ENCODE measurements at places on chromosomes 2 and 18.

- no peak for DNase-seq
These were observed 17.2 kb upstream of the ASXL3 start for GRCh38 chr18:33560686-33561370.

GRCh38 chr2:128834207-128834879, 515.7 kb upstream of the HS6ST1 start:
- DNase-seq, result no peak

- no peak for DNase-seq
These were observed 160.3 kb downstream of the L3MBTL4 start for GRCh38 chr18:6254456-6254855.

GRCh38 chr2:134261398-134262131, 7.7 kb downstream of the MGAT5 start:
- DNase-seq, result no peak

DNA sequence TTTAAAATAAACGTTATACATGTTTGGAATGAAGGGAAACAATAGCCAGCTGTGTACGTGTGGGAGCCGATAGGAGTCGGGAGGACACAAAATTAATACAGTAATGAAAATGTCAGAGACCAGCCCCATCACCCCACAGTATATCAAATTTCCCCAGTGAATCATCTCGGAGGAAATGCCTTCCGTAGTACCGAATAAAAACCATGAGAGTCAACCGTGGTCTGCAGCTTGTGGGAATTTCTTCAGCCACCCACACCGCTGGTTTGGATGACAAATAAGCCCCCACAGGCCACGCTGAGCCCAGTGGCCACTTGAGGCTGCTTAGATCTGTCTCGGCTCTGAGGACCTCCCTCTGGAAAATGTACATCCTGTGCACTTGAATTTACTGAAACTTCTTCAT, 133.7 kb downstream of the COL6A3 start:
- DNase-seq, result no peak

DNA sequence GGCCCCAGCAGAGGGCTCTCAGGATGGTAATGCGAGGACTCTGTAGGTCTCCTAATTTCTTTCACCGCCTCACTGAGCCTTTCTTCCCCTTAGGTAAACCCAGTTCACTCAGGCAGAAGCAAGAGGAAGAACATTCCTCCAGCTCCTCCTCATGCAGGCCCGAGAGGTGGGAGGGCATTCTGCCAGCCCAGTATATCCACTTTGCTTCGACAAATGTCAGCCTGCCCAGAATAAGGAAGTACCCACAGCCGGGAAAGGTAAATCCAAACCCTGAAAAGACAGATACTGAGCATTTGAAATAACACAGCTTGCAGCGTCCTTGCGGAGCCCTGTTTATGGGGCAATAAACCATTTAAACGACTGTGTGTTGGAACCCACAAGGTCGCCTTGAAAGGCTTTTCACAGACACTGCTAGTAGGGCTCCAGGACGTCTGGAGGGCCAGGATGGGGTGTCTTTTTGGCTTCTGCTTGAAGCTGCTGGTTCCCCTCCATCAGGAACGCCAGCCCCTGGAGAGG, 63.0 kb upstream of the STPG4 start:
- peak; percentile 27 for DNase-seq

DNA sequence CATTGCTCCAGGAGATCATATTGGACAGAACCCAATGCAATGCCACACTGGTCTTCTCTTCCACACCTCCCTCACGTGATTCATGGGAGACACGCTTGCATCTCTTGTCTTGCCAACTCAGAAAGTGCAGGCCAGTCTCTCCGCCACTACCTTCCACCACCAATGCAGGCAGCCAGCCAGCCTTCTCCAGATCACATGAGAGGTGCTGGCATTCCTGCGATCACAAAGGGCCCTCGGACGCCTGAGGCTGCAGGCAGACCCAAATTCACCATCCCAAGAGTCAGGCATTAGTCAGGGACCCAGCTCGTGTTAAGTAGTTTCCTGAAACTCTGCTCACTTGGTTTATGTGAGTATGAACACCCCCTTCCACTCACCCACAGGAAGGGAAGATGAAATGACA, 437.0 kb upstream of the ETAA1 start:
- DNase-seq, result no peak

DNA sequence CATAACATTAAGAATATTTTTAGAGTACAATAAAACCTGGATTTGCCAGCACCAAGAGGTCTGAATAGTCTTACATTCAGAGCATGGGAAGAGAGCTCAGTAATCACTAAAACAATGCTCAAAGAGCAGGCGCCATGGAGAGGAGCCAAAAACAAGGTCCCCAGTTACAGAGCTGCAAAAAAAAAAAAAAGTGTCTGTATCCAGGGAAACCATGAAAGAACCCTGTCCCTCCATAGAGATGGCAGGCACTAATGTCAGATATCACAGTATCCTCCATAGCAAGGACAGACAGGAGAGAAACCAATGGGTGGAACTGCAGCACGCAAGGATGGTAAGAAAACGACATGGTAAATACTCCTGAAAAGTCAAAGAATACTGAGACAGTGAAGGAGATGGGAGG, 19.5 kb downstream of the FBXO15 start:
- no peak for DNase-seq

- no peak for DNase-seq
These were observed 386.7 kb upstream of the ATP5MC3 start for GRCh38 chr2:175568109-175568730.

DNA sequence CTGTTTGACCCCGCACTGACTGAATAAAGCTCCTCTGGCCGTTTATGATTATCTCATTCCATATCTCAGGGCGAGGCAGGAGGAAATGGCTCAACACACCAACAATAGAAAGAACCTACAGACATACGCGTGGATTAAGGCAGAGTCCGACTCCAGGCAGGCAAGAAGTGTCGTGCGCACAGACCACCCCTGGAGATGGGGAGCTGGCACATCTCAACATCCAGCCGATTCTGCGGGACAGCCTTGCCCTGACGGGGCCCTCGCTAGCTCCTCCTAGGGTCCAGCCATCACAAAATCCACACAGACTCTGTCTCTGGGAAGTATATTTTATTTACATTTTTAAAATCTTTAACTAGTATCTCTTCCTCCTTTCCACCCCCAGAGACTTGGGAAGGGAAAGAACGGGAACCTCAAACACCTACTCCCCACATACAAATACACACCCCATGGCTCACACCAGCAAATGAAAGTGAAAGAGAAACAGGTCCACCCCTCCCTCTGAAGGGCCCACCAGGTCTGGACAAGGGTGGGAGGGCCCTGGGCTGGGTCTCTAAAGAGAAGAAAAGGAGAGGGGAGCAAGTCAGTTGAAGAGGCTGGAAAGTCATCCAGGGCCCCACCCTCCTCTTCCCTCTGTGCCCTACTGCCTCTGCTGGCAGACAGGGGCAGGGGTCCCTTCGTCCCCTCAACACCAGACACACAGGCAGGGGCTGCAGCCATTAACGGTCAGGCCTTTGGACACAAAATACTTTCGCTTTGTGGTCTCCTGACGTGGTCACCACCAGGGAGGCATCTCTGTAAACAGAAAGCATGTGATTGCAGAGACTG, 3.2 kb downstream of the GPBAR1 start:
- DNase-seq, result no peak

GRCh38 chr2:127799926-127800325, 11.0 kb downstream of the WDR33 start:
- DNase-seq, result no peak

DNA sequence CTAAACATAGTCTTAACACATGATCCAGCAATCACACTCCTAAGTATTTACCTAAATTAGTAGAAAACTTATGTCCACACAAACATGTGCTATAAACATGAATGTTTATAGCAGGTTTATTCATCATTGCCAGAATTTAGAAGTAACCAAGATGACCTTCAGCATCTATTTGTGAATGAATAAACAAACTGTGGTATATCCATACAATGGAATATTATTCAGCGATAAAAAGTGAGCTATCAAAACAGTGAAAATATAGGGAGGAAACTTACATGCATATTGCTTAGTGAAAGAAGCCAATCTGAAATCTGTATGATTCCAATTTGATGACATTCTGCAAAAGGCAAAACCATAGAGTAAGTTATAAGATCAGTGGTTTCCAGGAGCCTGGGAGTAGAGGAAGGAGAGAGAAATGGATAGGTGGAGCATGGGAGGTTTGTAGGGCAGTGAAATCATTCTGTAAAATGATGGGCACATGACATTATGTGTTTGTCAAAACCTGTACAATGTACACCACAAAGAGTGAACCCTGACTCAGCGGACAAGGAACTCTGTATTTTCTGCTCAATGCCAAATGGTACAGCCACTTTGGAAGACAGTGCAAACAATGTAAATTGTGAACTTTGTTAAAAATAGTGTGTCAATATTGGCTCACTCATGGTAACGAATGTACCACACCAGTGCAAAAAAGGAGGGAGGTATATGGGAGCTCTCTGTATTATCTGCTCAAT, 61.9 kb upstream of the IGFBP2 start:
- no peak for DNase-seq

DNA sequence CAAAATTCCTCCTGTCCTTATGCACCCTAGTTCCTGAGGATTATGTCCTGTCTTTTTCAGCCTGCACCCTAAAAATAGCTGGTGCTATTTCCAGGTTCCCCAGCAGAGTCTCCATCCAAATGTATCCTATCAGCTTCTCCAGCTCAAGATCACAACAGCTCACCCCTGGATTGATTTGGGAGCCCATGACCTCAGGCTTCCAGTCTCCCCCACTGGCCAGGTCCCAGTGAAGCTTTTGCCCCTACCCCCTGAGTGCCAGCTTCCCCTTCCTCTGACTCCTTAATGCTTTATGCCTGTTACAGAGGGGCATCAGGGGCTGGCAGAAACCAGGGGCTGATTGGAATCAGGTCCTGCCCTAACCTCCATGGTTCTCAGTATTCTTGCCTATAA, 76.9 kb upstream of the DAPL1 start:
- no peak for DNase-seq

GRCh38 chr2:180905461-180905860, 74.9 kb upstream of the UBE2E3 start:
- no peak for DNase-seq

DNA sequence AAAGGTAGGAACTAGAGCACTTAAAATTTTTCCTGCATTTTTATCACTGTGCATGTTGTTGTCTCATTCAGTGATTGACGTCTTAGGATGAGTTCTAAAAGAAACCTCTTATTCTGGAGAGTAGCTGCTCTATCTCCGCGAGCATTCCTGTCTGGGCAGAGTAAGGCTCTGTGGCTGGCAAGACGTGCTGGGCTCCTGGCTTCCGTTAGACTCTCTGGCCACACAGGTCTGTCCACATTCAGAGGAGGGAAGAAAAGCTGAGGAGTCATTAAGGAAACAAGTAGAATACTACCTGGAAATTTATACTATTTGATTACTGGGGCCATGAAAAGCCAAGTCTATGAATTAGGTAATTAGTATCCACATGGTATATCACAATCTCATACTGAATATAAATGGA, 138.0 kb upstream of the DNMT3A start:
- no peak for DNase-seq

DNA sequence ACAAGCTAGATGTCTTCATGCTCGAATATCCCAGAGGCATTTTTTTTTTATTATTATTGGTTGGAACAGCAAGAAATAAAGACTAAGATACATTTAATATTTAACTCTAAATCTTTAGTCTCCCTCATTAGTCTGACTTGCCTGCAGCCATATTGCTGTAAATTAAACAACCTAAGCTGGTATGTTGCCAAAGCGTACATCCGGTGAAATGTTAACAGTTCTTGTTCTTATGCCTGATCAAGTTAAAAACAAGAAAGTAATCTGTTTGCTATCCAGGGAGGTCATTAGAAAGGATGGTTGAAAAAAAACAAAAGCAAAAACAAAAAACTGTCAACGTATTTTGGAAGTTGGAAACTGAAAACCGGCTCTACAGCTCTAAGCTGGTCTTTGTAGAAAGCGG, 125.9 kb upstream of the NABP1 start:
- no peak for DNase-seq

DNA sequence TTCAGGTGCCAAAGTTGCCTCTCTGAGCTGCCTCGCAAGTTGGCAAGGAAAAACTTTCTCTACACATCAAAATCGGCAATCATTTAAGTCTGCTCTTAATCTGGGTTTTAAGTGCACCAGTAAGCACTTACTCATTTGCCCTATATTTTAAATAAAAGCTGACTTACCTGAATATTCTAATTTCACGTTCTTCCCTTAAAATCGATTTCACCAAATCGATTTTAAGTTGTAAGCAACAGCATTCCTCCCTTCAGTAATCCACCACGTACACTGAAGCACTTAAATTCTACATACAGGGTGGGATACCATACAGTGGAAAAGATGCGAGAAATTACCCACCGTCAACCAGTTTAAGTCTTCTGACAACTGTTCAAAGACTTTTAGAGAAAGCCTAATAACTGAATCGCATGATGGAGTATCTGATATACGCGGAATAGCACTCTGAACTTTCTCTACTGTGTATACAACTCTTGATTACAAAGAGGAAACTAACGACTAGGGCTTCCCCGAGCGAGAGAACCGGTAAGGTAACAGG, 1.6 kb downstream of the PPP3R1 start:
- no peak for DNase-seq

- no peak for DNase-seq
These were observed 86.9 kb downstream of the KCTD1 start for GRCh38 chr18:26461405-26461804.

GRCh38 chr2:195857132-195857531, 200.1 kb downstream of the SLC39A10 start:
- no peak for DNase-seq

GRCh38 chr2:68789603-68790002, 55.0 kb downstream of the ARHGAP25 start:
- no peak for DNase-seq

GRCh38 chr2:182404975-182405561, 21.8 kb downstream of the PDE1A start:
- DNase-seq, result no peak

DNA sequence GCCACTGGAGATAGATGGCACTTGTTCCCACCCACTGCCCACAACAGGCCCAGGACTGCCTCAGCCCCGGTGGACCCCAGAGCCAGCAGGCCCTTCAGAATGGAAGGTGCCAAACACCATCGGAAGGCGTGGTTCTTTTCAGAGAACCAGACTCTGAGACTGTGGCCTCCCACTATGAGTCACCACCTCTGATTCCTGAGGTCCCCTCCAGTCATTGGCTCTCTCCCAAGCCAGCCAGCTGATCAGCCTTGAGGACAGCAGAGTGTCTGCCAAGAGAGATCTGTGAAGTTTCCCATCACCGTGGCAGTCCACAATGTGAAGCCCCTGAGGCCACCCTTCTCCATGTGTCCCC, 10.4 kb upstream of the MAP3K2 start:
- no peak for DNase-seq

DNA sequence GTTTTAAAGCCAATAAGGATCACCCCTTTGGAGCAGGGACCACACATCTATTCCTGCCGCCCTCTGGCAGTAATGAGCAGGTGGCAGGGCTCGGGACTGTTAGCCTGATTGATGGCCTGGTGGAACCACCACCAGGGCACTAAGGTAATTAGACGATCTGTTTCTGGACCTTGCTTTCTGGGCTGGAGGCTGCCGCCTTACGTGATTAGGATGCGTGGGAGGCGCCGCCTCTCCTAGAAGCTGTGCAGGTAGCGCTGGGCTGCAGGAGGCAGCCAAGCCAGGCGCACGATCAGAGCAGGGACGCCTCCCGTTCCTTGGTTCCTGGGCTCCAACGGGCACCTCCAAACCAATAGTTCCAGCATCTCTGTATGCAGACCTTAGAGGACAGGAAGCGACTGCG, 242.6 kb upstream of the RAB12 start:
- DNase-seq, result no peak

GRCh38 chr18:58272779-58273435, 228.9 kb downstream of the NEDD4L start:
- no peak for DNase-seq

- DNase-seq, result no peak
These were observed 194.0 kb downstream of the MBD2 start for GRCh38 chr18:54030434-54030833.

- DNase-seq, result no peak
These were observed 19.4 kb downstream of the KLHL29 start for GRCh38 chr2:23404426-23404825.

All from NCI-H187 (cell line).